ENCODE measurements at places on chromosomes 11 and 22. TPM values are rescaled to one million over a fixed set of nuclear protein-coding genes. Genes with fewer than 3 reads are reported as not detected.

FOSL1 gene
- 0.52 TPM for total RNA-seq

APOA4 gene
- total RNA-seq: not detected

ISX gene
- not detected for total RNA-seq

RELA gene
- total RNA-seq: 82.5 TPM

CHCHD10 gene
- 252 TPM for total RNA-seq

HEPHL1 gene
- total RNA-seq: not detected

RAB6A gene
- 70.4 TPM for total RNA-seq

CRYBB3 gene
- total RNA-seq: not detected

OR52B2 gene
- total RNA-seq: not detected

CLTCL1 gene
- 1.0 TPM for total RNA-seq

MMP12 gene
- not detected for total RNA-seq

GRCh38 chr11:108871152-108871551 is 206.3 kb downstream of the DDX10 start:
- peak; percentile 30 for DNase-seq

- no peak for DNase-seq
Observed at GRCh38 chr22:26168939-26169314, 335 bp upstream of the SEZ6L start.

DNA sequence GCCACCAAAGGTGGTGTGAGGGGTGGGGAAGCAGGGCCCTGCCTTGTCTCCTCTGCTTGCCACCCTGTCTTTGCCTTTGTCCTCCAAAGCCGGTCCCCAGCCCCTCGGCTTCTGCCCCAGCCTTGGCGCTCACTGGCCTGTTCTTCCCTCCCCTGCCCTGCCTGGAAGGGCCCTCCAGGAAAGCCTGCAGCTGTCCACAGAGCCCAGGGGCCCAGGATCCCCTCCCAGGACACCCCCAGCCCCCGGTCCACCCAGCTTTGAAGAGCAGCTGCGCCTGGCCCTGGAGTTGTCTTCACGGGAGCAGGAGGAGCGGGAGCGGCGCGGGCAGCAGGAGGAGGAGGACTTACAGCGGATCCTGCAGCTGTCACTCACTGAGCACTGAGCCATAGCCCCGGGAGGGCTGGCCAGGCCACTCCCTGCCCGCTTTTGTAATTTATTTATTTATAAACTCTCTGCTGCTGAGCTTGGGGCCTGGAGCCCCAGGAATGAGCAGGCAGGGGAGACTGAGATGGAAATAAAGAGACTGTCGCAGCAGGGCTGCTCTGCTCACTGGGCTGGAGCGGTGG is 1.3 kb upstream of the SSH3 start:
- DNase-seq: no peak

DNA sequence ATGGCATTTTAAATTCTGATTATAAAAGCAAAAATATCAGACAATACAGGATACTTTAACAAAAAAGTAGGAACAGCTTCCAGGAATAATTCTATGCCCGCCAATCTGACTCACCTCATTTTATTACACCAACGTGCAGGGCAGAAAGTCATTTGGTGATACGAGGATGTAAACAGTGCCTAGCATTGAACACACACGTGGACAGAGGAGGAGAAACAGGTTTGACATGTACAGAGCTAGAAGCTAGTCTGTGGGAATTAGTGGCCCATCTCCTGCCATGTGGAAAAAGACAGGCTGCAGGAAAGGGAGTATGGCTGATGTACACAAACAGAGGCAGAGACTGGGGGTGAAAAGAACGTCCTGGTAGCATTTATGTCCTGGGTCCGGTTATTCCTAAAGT is 9.0 kb upstream of the SPINDOC start:
- DNase-seq: no peak

GRCh38 chr11:36438126-36438525 is 71.9 kb downstream of the TRAF6 start:
- DNase-seq: no peak

GRCh38 chr22:43136255-43136654 is 6.9 kb downstream of the MCAT start:
- DNase-seq: peak; percentile 82

DNA sequence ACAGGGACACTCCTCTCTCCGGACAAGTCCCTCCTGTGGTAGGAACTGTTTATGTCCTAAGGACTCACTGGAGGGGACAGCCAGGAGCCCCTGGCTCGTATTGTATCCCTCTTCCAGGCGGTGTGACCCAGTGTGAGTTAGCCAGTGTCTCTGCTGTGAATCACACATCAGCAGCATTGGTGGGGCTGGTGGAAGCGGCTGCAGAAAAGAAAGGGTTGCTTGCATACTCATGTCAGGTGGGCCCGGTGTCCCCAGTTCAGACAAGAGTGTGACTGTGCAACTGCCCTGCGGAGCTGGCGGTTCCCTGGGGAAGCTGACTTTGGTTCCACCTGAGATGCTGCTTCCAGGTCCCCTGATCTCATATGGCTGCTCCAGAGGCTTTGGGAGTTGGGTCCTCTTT is 99.4 kb downstream of the ZBTB16 start:
- DNase-seq: no peak

DNA sequence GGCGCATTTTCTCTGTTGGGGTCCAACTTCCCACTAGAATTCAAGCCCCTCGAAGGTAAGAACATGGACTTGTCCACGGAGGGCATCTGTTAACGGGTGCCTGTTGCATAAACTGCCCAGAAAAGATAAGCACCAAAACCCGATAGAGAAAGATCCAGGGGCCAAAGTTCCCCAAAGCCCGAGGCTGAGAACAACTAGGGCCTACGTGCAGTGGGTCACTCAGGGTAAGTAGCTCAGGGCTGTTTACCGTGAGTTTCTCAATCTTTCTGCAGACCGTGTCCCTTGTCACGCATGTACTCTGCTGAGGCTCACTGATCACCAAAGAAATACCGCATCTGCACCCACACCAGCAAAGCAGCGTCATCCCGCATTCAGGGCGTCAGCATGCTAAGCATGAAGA is 24.4 kb downstream of the PGA5 start:
- no peak for DNase-seq

GRCh38 chr22:38401336-38402084 is 53.5 kb downstream of the KCNJ4 start:
- DNase-seq: no peak

DNA sequence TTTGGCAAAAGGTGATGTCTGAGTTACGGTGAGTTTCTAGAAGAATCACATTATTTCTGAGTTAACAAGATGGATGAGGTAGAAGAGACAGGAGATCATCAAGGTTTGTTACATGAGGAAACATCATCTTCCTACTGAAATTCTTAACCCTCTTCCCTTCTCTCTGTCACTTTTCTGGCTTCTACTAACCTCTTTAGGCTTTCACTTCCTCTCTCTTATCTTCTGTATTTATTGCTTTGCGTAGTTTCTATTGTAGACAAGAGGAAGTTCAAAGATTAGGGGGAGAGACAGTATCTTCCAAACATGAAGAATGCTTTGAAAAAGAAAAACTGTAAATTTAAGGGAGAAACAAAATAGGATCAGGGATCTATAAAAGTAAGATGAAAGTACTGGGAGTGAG is 75.4 kb downstream of the TRPC6 start:
- DNase-seq: peak; percentile 62

DNA sequence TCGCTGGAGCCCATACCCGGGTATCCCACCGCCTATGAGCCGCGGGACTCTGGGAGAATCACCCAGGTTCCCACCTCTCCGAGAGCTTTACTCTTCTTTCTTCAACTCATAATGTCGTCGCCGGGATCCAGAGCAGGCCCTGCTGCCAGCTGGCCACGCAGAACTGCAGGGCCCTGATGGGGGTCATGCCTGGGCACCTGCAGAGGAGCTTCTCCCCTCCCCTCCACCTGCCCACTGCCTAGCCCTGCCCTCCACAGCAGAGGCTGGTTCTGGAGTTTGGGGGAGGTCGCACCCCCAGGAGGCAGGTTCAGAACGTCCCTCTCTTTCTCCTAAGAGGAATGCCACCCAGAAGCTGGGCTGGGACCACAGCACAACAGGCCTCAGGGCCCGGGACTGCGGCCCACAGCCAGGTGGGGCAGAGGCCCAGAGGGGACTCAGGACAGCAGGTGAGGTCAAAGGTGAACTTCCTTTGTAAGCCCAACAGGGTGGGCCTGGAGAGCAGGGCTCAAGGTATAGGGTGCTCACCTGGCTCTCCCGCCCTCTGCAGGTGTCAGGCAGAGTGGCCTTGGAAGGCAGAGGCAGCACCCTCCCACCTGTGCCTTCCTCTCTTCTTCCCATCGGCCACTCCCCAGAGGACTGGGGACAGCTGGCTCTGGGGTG is 1.9 kb downstream of the SLC25A45 start:
- DNase-seq: no peak

- DNase-seq: no peak
Observed at GRCh38 chr11:61544466-61544865, 35.9 kb downstream of the LRRC10B start.

DNA sequence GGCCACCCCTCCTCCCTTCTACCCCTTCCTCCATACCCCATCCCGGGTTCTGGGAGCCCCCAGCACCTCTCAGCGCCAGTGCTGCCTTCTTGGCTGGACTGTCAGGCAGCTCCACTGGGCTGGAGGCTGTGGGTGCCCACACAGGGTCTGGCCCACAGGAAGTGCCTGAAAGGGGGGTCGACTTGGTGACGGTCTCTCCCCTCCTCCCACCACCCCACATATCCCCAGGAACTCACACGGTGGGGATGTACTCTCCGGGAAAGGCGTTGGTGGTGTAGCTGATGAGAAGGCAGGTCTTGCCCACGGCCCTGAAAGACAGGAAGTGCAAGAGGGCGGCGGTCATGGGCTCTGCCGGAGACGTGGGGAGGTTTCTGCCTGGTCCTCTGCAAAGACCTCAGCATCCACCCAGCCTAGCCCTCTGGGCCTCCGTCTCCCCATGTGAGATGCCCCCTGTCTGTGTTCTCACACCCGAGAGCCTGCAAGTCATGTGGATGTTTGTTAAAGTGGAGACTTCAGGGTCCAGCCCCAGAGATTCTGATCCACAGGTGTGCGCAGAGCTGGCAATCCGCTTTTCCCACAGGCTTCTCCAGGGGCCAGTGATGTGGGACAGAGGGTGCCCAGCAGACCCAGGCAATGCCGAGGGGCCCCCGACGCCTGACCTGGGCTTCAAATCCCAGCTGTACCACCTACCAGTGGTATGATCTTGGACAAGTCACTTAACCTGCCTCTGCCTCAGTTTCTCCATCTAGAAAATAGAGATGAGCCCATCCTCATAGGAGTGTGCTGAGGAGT is 2.5 kb downstream of the RAC2 start:
- DNase-seq: no peak

- no peak for DNase-seq
Observed at GRCh38 chr22:48106715-48107259, 1344.3 kb downstream of the TBC1D22A start.

- DNase-seq: no peak
Observed at GRCh38 chr11:108966206-108966605, 301.3 kb downstream of the DDX10 start.

DNA sequence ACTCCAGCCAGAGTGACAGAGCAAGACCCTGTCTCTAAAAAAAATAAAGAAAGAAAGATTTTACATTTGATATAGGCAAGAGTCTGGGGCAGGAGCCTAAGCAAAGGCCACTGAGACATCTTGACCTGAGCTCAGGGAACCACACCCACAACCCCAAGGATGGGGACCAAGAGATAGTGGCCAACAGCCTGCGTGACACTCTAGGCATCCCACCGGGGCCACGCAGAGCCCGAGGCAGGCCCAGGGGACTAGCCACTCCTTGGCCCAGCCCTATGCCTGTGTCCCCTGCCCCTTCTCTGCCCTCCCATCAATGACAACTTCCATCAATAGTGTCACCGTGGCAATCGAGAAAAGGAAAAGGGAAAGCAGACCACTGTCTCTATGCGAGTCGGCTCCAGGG is 41.1 kb downstream of the MN1 start:
- no peak for DNase-seq

GRCh38 chr11:2534134-2534956 is 89.5 kb downstream of the KCNQ1 start:
- no peak for DNase-seq

DNA sequence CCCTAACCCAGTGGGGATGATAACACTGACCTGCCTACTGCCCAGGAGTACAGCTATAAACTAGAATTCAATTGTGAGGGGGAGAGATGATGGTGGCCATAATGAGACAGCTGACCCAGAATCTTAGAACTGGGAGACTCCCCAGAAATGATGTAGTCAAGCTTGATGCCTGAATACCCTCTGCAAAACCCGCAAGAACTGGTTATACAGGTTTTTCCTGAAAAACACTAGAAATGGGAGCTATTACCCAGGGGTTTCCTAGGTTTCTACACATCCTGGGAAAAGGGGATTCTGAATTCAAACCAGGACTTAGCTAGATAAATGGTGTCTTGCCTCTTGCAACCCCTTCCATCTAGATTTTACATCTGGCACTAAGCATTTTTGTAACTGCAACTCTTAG is 113.8 kb upstream of the NARS2 start:
- no peak for DNase-seq

- no peak for DNase-seq
Observed at GRCh38 chr22:46156031-46156430, 5.7 kb downstream of the PPARA start.

- DNase-seq: no peak
Observed at GRCh38 chr22:39375646-39376045, 23.9 kb upstream of the TAB1 start.

DNA sequence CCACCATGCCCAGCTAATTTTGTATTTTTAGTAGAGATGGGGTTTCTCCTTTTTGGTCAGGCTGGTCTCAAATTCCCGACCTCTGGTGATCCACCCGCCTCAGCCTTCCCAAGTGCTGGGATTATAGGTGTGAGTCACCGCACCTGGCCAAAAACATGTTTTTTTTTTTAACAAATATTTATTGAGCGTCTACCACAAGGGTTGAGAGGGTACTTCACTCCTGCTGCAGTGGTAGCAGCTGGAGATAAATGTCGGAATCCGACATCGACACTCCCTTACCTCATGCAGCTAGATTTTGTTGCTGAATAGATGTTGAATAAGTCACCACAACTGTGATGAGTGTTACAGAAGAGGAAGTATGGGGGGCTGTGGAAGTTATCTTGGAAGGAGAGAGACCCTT is 971 bp downstream of the DNAJB13 start:
- DNase-seq: no peak

- no peak for DNase-seq
Observed at GRCh38 chr11:15783619-15784018, 572.7 kb downstream of the SOX6 start.

GRCh38 chr22:45033136-45033535 is 23.3 kb upstream of the PHF21B start:
- DNase-seq: no peak
